A549 treated with CpdA at 1 μM for 4 hours (cell line): ENCODE measurements at places on chromosomes 3 and 15. TPM values are rescaled to one million over a fixed set of nuclear protein-coding genes. Genes with fewer than 3 reads are reported as not detected.

Gene SLC12A8
- total RNA-seq, result 0.97 to 2.3 TPM (median 1.2 TPM) in 5 replicates

Gene C2CD4B
- 0.03 to 0.13 TPM in 2 of 5 replicates, not detected in the others for total RNA-seq

Gene SNTN
- not detected in 5 replicates for total RNA-seq

Gene PIGBOS1
- 20.7 to 29.6 TPM (median 26.5 TPM) in 5 replicates for total RNA-seq

Gene GOLGA8S
- total RNA-seq, result 0.10 to 0.20 TPM (median 0.15 TPM) in 5 replicates

Gene XYLB
- total RNA-seq, result 3.5 to 5.5 TPM (median 4.4 TPM) in 5 replicates

Gene ATP10A
- total RNA-seq, result 6.2 to 7.0 TPM (median 6.7 TPM) in 5 replicates

Gene MUC4
- not detected in 5 replicates for total RNA-seq

Gene OXTR
- total RNA-seq, result 9.0 to 10.9 TPM (median 9.4 TPM) in 5 replicates

Gene SEMA4B
- total RNA-seq, result 122 to 178 TPM (median 156 TPM) in 5 replicates

Gene PCBP4
- 11.0 to 13.8 TPM (median 12.3 TPM) in 5 replicates for total RNA-seq

Gene SLC24A1
- total RNA-seq, result 2.2 to 5.1 TPM (median 4.0 TPM) in 5 replicates

Gene SKOR1
- 0.03 TPM in 2 of 5 replicates, not detected in the others for total RNA-seq

Gene USP13
- 6.7 to 13.2 TPM (median 11.1 TPM) in 5 replicates for total RNA-seq

Gene PHC3
- 9.5 to 16.8 TPM (median 14.0 TPM) in 5 replicates for total RNA-seq

Gene COLQ
- total RNA-seq, result 0.28 to 0.53 TPM (median 0.36 TPM) in 5 replicates

Gene STRIT1
- not detected in 5 replicates for total RNA-seq

Gene RPP25
- total RNA-seq, result 18.9 to 28.8 TPM (median 27.3 TPM) in 5 replicates

Gene MCTP2
- not detected in 5 replicates for total RNA-seq

Gene PEX11A
- 5.9 to 7.7 TPM (median 6.9 TPM) in 5 replicates for total RNA-seq

Gene PSTPIP1
- total RNA-seq, result not detected in 5 replicates
